Activated naive CD8-positive, alpha-beta T cell treated with anti-CD3 and anti-CD28 coated beads for 36 hours (primary cell): ENCODE measurements at places on chromosomes 12 and 14.

- no peak overlapping the region for H3K27ac ChIP-seq
- no peaks in the 10 kb centered on the region for H3K36me3 ChIP-seq
- H3K27me3 ChIP-seq: no peaks in the 10 kb centered on the region
- no peak for DNase-seq
- no peak overlapping the region for H3K4me3 ChIP-seq
Observed at GRCh38 chr14:58668848-58669480, 31.2 kb downstream of the DACT1 start.

DNA sequence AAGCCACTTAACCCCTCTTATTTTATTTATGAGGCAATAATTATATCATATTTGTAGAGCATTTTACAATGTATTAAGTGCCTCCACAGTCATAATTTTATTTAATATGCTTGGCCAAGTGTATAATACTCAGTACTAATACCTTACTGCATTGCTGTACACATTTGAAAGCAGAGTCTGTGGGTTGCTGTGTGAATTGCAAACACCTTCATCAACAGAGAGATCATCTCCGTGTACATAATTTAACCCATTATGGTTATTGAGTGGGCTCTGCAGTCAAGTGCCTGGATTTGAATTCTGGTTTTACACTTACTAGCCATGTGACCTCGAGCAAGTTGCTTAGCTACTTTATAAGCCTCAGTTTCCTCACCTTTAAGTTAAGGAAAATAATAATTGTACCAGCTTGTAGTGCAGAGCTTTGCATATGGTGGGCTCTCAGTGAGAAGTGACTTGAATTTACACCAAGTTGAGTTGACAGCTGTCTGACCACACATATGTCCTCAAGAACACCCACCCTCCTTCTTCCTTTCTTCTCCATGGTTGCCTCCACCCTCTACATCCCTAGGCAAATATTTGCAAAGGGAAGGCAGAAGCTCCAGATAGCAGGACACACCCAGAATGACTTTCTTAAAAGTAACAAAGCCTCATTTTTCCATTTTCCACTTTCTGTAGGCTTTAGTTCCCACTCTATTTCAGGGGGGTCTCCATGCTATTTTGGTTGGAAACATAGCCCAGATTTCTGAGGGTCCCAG lies 12.3 kb downstream of the CRACR2A start:
- H3K27ac ChIP-seq: no peak overlapping the region
- no peak overlapping the region for H3K4me3 ChIP-seq
- H3K4me1 ChIP-seq: peaks cover 14% of the 10 kb centered on the region
- H3K36me3 ChIP-seq: peaks cover 24% of the 10 kb centered on the region
- H3K27me3 ChIP-seq: no peaks in the 10 kb centered on the region
- no peak for DNase-seq

DNA sequence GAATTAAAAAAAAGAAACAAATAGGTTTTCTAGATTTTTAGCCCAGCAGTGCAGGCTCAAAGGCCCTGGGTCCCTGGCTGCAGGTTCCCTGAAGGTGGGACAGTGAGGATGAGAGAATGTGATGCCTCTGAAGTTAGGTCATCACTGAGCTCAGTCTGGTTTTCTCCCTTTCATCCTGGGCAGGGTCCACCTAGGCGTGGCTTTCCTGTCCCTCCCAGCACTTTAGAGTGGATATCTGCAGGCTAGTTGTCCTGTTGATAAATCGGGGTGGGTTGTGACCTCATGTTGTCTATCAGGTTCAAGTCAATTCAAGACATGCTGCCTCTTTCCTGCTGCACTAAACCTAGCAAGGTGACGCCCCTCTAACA lies 60.9 kb downstream of the MAP1LC3B2 start:
- no peak overlapping the region for H3K4me3 ChIP-seq
- H3K36me3 ChIP-seq: no peaks in the 10 kb centered on the region
- no peaks in the 10 kb centered on the region for H3K4me1 ChIP-seq
- H3K27me3 ChIP-seq: no peaks in the 10 kb centered on the region
- H3K27ac ChIP-seq: no peak overlapping the region

GRCh38 chr12:46675736-46676135 lies 150.1 kb downstream of the SLC38A4 start:
- no peak overlapping the region for H3K4me3 ChIP-seq
- no peak overlapping the region for H3K27ac ChIP-seq
- H3K36me3 ChIP-seq: no peaks in the 10 kb centered on the region
- no peaks in the 10 kb centered on the region for H3K27me3 ChIP-seq
- H3K4me1 ChIP-seq: no peaks in the 10 kb centered on the region
